ENCODE measurements at places on chromosomes 2 and 18.

DNA sequence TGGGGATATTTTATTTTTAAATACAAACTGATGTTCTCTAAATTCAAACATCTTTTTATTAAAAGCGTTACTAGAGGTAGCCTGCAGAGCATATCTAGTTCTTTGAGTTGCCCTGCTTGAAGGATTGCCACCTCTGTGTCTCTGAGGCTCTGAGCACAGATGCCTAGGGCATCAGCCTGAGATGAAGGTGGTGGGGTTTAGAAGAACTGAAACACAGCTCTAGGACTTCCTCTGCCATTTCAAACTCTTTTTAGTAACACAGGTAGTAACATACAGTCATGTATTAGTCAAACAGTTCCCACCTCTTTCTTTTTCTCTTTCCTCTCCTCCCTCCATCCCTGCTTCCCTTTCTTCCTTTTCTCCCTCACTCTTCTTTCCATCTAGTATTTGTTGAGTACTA is 57.6 kb downstream of the TTC21B start:
- DNase-seq = no peak
- peaks cover 11% of the 10 kb centered on the region for H3K4me1 ChIP-seq
- H3K27me3 ChIP-seq = peaks cover 2% of the 10 kb centered on the region
- peak overlapping the region; percentile 44 for H3K27ac ChIP-seq
- no peak overlapping the region for H3K4me3 ChIP-seq

- H3K27me3 ChIP-seq = peaks cover 12% of the 10 kb centered on the region
- no peak for DNase-seq
- no peaks in the 10 kb centered on the region for H3K36me3 ChIP-seq
- H3K27ac ChIP-seq = no peak overlapping the region
- H3K4me3 ChIP-seq = no peak overlapping the region
Observed at GRCh38 chr2:7956126-7956689, 725.6 kb upstream of the ID2 start.

GRCh38 chr2:118498943-118499342 is 348.5 kb downstream of the EN1 start:
- no peak overlapping the region for H3K4me3 ChIP-seq
- DNase-seq = no peak
- no peaks in the 10 kb centered on the region for H3K36me3 ChIP-seq

GRCh38 chr2:164771897-164772296 is 69.7 kb downstream of the COBLL1 start:
- H3K4me1 ChIP-seq = peaks cover 22% of the 10 kb centered on the region
- no peak overlapping the region for H3K4me3 ChIP-seq
- no peaks in the 10 kb centered on the region for H3K36me3 ChIP-seq
- H3K27me3 ChIP-seq = peaks cover 1% of the 10 kb centered on the region
